ENCODE measurements at places on chromosomes 11 and 22.

- DNase-seq: no peak
Measured at GRCh38 chr11:111502611-111503010, 9.6 kb downstream of the BTG4 start.

DNA sequence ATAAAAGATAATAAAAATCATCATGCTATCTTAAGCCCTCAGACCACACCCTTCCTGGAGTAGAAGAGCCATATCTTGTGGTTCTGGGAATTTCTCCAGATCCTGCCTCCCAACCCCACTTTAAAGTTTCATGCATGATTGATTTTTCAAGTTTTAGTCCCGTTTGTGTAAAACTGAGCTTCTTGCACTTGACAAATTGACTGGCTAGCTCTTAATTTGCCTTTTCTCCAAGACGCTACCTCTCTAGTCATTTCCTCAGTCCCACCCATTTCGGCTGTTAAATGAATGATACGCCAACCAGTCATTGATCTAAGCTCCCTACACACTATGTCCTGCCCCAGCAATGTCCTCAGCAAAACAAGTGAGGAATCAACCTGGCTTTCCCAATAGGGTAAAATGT, 71.8 kb upstream of the TEAD1 start:
- DNase-seq: no peak

DNA sequence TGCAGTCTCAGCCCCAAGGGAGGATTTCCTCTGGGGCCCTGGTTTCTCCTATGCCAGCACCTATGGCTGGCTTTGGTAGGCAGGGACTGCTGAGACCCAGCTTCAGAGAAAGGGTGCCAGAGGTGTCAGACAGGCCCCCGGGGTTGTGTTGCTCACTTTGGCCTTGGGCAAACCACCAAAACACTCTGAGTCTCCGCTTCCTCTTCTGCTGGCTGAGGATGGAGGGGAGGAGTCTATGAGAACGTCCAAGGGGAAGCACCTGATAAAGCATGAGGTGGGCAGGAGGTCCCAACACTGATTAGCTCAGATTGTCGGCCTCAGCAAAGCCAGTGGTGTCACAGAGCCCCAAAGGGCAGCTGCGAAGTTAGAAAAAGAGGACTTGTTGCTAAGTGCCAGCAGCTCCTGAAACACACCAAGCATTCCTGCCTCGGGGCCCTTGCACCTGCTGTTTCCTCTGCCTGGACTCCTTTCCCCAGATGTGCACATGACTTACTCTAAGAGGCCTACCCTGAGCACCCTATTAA, 10.5 kb downstream of the SMTNL1 start:
- no peak for DNase-seq

DNA sequence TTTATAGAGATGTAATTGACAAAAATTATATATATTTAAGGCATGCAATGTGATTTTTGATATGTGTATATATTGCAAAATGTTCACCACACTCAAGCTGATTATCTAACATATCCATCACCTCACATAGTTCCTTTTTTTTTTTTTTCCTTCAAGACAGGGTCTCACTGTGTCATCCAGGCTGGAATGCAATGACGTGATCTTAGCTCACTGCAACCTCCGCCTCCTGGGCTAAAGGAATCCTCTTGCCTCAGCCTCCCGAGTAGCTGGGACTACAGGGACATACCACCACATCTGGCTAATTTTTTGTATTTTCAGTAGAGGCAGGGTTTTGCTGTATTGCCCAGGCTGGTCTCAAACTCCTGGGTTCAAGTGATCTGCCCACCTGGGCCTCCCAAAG, 65.1 kb upstream of the SLC35C1 start:
- no peak for DNase-seq

- no peak for DNase-seq
Measured at GRCh38 chr11:46075168-46075567, 46.1 kb downstream of the PHF21A start.

DNA sequence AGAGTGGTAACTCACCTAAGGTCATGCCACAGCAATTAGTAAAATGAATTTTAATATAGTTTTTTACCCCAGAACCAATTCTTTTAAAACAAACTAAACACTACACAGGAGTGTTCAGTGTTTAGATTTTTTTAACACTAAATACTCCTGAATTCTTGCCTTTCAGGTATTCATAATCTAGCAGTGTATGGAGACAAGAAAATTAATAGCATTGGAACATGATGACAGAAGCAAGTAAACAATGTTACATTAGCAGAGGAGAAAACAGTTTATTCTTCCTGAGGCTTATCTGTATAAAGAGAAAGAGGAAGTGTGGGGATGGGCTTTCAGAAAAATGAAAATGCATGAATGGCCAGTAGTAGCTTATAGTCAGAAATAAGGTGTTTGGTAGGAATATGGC, 222.1 kb upstream of the FAT3 start:
- no peak for DNase-seq

GRCh38 chr11:6618117-6619003, 862 bp downstream of the TPP1 start:
- DNase-seq: peak; percentile 60

DNA sequence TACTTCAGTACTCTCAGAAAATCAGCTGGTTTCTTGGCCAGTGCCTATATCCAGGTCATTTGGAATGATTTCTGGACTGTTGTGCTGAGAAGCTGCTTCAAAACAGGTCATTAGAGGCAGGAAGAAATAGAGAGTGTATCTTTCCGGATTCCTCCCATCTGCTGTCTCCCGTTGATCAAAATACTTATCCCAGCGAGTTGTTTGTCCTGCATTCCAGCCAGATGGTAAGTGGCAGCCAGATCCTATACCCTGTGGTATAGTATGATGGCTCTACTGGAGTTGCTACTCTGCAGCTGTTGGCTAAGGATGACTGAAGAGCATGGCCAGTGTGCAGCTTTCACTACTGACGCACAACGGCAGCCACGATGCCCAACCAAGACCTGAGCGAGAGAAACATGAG, 560.9 kb upstream of the ANO5 start:
- DNase-seq: no peak

- no peak for DNase-seq
Measured at GRCh38 chr22:37803195-37803638, 4.5 kb upstream of the GCAT start.

DNA sequence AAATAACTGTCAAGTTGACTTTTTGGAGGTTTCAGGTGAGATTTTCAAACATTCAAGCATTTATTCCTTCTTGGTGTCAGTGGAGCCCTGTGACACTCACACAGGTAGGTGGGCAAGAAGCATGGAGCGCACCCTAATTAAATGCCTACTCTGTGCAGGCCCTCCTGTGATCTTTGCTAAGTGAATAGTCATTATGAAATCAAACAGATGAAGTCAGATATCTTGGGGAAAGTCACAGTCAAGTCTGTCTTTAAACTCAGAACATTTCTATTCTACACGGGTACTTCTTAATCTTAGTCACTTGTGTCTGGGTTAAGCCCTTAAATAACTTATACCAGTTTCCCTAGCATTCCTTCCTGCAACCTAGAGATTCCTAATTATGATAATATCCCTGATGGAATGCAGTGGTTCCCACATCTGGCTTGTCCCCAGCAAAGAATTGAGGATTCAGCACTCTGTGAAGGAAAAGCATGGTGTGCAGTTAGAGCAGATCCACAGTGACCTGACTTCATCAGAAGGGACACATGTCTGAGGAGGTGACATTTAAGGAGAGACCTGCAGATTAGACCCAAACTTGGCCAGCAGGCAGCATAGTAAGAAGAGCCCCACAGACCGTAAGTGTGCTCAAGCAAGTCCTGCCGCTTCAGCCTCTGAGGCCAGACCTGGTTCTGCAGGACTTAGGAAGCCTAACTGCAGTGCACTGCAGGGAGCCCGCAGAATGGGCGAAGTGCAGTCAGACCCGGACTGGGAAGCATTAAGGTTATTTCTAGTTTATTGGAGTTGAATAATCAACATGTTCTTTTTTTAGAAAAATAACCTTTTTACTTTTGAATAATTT, 85.3 kb upstream of the GAL start:
- DNase-seq: no peak
